Testis (tissue), 5 donors: ENCODE measurements at places on chromosomes 2 and 18. TPM values are rescaled to one million over a fixed set of nuclear protein-coding genes. Genes with fewer than 3 reads are reported as not detected.

Gene LBH
- 32.1 TPM for total RNA-seq

Gene TMEM247
- 27.2 TPM for total RNA-seq

Gene LPIN2
- 141 TPM for total RNA-seq

Gene COL4A3
- total RNA-seq = 11.0 TPM

Gene CHRNG
- total RNA-seq = not detected

Gene GTF3C2
- total RNA-seq = 72.6 TPM

Gene ARHGEF33
- total RNA-seq = 5.9 TPM
